ENCODE measurements at places on chromosomes 6 and 20.

DNA sequence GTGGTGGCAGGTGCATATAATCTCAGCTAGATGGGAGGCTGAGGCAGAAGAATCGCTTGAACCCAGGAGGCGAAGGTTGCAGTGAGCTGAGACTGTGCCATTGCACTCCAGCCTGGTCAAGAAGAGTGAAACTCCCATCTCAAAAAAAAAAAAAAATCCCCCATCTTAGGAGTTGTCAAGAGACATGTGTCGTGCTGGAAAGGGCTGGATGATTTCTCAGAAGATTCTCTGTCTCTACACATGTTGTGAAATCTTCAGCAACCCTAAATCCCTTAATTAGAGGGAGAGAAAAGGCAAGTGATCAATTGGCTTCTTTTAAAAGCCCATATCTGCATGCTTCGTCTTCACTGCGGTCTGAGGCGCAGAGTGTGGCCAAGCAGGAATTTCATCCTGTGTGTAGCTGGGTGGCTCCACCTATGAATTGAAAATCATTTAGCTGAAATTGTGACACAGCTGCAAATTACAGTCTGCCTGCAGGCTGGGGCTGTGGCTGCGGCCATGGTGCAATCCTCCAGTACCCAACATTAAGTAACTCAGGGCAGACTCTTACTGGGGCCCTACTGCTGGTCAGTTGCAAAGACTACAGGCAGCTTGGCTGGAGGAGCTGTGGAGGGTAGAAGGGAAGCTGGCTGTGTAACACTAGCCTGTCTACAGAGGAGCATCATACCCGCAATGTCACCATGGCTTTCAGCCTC lies 3.2 kb upstream of the TGM3 start:
- peak; percentile 93 for DNase-seq

GRCh38 chr6:42428326-42429041 lies 23.2 kb downstream of the TRERF1 start:
- no peak for DNase-seq

DNA sequence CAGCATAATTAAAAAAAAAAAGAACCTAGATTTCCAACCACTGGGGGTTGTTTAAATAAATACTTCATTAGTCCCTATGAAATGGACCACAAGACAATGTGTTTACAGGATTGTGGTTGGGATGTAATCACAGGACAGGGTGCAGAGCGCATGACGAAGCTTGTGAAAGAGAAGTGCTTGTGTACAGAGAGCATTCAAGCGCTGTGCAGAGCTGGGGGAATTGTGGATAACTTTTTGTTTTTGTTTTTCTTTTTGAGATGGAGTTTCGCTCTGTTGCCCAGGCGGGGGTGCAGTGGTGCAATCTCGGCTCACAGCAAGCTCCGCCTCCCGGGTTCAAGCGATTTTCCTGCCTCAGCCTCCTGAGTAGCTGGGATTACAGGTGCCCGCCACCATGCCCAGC lies 22.3 kb downstream of the LAMA5 start:
- DNase-seq: no peak

DNA sequence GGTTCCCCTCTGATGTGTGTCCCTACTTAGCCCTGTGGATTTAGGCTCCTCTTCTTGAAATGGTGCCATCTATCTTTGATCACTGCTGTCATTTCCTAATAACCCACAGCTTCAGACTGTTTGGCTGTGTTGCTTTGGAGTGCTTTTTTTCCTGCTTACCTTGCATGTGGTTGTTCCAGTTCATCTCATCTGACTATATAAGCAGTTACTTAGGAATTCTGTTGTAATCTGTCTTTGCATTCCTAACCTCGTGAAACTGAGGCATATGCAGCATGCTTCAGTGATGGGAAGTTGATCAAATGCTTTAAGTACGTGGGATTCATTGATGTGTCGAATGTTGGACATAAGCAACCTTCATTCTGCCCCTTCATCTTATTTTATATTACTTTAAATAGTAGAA lies 115.8 kb upstream of the FLRT3 start:
- DNase-seq: no peak

Data from HL-60 (cell line).